ENCODE measurements at places on chromosomes 6 and 20.
A peak's percentile ranks its signal among the peaks of the same experiment; 100 is the strongest.

GRCh38 chr6:33277663-33278391 lies 904 bp downstream of the B3GALT4 start:
- no peak for DNase-seq

GRCh38 chr20:50108556-50109235 lies 4.3 kb downstream of the UBE2V1 start:
- DNase-seq = no peak

GRCh38 chr6:10413262-10413849 lies 1.5 kb downstream of the TFAP2A start:
- no peak for DNase-seq

GRCh38 chr6:34384321-34385153 lies 7.9 kb downstream of the NUDT3 start:
- DNase-seq = peak; percentile 59

DNA sequence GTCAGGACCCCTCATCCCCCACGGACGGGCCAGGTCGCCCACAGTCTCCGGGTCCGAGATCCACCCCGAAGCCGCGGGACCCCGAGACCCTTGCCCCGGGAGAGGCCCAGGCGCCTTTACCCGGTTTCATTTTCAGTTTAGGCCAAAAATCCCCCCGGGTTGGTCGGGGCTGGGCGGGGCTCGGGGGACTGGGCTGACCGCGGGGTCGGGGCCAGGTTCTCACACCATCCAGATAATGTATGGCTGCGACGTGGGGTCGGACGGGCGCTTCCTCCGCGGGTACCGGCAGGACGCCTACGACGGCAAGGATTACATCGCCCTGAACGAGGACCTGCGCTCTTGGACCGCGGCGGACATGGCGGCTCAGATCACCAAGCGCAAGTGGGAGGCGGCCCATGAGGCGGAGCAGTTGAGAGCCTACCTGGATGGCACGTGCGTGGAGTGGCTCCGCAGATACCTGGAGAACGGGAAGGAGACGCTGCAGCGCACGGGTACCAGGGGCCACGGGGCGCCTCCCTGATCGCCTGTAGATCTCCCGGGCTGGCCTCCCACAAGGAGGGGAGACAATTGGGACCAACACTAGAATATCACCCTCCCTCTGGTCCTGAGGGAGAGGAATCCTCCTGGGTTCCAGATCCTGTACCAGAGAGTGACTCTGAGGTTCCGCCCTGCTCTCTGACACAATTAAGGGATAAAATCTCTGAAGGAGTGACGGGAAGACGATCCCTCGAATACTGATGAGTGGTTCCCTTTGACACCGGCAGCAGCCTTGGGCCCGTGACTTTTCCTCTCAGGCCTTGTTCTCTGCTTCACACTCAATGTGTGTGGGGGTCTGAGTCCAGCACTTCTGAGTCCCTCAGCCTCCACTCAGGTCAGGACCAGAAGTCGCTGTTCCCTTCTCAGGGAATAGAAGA lies 978 bp downstream of the HLA-A start:
- peak; percentile 39 for DNase-seq

- no peak for DNase-seq
These were observed 41.7 kb downstream of the CD2AP start for GRCh38 chr6:47519279-47519678.

DNA sequence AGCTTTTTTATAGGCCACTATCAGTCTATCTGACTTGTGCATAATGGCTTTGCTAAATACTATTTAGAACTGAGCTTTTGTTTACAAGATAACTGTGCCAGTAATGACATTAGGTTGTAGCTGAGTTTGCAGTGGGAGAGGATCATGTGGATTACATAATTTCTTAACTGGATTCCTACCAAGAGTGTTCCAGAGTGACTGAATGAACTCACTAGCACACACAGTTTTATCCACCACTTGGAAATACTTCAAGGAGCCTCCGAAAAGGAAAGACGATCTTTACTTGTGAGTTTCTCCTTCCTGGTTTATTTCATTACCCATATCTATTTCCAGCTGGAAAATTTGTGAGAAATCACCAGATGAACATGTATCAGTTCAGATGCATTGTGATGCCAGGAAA lies 10.9 kb upstream of the SYNE1 start:
- no peak for DNase-seq

GRCh38 chr6:56742122-56742791 lies 99.6 kb upstream of the DST start:
- peak; percentile 79 for DNase-seq

All from inflammatory macrophage treated with lipopolysaccharide for 4 hours (primary cell).